ENCODE measurements at places on chromosomes 12 and 14.

DNA sequence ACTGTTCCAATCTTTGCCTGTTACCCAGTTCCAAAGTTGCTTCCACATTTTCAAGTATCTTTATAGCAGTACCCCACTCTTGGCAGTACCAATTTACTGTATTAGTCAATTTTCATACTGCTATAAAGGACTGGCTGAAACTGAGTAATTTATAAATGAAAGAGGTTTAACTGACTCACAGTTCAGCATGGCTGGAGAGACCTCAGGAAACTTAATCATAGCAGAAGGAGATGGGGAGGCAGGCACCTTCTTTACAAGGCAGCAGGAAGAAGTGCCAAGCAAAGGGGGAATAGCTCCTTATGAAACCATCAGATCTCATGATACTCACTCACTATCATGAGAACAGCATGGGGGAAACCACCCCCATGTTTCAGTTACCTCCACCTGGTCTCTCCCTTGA lies 215.0 kb downstream of the SNAPC1 start:
- no peak for DNase-seq

- no peak for DNase-seq
Measured at GRCh38 chr12:127238107-127238506, 1028.9 kb upstream of the TMEM132C start.

DNA sequence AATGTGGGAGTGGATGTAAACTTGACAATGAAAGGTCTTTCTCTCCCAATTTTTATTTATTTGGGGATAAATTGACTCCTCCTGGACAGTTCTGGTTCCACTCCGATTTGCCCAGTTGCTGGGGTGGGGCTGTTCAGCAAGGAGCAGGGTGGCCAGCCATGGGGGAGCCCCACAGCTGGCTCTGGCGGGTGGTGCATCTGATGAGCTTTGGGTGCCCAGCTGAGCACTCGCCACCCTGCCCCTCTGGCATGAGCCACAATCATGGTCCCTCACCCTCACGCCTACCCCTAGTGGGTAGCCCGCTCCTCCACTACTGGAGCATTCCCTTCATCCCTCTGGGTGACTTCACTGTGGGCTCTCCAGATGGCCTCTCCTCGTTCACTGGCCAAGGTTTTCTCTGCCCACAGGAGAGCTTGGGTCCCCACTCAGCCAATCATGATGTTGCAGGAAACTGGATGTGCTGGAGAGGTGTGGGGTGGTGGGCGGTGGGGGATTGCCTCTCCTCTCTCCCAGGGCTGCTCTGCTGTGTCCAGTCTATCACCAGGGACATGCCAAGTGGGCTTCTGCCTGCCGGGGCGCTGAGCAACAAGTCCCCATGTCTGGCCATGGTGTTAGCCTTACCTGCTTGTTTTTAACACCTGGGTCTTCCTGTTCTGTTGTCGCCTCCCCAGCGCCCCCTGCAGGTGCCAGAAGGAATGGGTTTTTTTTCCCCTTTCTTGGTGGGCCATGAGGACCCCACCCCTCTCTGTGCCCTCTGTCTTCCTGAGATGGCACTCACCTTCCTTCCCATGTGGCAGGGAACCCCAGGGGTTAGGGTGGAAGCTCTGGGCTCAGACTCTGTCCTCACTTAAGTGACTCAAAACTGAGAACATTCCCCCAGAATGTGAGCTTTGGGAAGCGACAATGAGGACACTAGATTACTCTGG lies 3.4 kb downstream of the CYP46A1 start:
- DNase-seq = no peak

- DNase-seq = no peak
Measured at GRCh38 chr12:89949457-89950195, 241.0 kb upstream of the ATP2B1 start.

DNA sequence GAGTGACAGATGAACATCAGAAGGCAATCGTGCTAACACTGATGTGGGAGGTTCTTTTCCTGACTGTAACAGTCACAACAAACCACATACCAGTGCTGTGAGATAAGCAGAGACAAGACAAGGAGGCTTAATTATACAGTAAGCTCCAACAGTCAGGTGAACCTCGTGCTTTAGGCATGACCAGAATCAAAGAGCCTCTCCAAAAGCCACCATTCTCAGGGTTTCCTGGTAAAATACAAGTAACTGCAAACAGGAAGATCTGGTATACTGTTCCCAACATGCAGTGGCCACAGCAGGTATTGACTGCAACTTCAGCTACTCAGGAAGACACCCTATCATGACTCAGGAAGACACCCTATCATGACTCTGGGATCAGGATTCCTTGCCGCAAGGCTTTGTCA lies 47.3 kb upstream of the GTF2A1 start:
- DNase-seq = no peak

GRCh38 chr14:100108042-100108825 lies 43.0 kb downstream of the EVL start:
- peak; percentile 94 for DNase-seq

DNA sequence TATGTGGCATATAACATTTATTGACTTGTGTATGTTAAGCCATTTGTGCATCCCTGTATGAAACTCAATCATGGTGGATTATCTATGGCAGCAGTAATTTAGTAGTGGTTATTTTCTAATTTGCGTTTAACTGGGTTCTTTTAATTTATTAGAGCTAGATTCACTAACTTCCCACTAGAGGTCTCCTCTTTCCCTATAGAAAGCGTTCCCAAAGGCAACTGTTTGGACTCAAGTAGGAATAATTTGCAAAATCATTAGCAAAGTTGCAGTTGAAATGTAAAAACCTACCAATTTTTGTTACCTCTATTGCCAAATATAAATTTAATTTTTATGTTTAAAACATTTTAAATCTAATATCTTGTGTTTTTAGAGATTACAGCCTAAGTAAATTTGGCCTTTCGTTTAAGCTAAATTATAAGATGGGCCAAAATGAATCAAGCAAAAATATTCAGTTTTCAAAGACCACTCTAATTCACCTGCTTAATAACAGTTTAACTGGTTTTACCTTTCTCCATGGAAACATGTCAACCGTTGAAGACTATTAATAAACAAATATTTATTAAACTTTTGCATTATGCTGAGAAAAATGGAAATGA lies 6.0 kb downstream of the DMAC2L start:
- DNase-seq = no peak

GRCh38 chr12:46153268-46153872 lies 115.5 kb downstream of the SLC38A1 start:
- DNase-seq = no peak

DNA sequence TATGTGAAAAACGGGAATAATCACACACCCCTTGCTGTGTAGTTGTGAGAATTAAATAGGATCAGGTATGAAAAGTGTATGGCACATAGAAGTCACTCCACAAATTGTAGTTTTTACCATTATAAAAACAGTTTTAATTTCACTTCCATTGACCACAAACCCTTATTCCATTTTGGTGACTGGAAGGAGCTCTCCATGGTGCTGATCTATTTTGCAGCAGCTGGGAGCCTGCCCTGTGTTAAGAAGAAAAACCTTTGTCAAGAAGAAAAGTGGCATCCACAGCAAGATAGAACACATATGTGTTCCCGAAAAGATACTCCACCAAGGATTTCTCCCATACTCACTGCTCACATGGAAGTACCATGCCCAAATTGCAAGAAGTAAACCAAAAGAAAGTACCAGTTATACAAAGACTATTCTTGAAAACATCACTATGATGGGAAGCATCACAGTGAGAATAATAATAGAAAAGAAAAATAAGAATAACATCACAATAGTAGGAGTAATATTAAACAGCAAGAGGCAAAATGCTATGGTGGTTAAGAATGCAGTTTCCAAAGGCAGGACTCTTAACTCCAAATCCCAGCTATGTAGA lies 58.7 kb downstream of the TUNAR start:
- no peak for DNase-seq

DNA sequence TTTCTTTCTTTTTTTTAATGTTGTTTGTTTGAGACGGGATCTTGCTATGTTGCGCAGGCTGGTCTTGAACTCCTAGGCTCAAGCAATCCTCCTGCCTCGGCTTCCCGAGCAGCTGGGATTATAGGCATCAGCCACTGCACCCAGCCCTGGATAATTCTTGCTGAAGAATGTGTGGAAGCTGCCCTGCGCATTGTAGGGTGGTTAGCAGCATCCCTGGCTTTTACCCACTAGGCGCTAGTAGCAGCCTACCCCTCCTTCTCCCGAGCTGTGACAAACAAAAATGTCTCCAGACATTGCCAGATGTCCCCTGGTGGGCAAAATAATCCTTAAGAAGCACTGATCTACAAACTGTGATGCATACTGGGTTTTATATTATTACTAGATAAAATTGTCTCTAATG lies 6.6 kb downstream of the DCAF4 start:
- no peak for DNase-seq

GRCh38 chr14:68652433-68652690 lies 140.5 kb downstream of the ZFP36L1 start:
- no peak for DNase-seq

DNA sequence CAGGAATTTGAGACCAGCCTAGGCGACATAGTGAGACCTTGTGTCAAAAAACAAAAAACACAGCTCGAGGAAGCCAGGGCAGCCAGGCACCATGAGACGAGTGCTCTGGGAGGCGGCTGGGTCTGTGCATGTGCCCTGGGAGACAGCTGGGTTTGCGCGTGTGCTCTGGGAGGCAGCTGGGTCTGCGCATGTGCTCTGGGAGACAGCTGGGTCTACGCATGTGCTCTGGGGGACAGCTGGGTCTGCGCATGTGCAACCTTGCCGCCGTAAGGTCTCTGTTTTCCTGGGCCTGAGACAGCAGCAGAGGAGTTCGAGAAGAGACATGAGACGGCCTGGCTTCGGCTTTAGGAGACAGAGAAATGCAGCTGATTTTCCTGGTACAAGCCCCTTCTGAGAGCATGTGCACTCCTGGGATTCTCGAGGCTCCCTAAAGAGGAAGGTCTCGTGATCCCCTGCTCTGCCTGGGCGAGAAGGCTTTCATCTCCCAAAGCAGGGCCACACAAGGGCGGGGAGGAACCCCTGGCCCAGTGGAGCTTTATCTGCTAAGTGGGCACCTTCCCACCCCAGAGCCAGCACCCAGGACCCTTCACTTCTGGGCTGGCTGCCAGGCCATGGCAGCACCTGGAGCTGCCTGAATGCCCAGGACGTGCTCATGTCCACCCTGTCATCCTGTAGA lies 3.5 kb upstream of the BDKRB1 start:
- no peak for DNase-seq

GRCh38 chr14:101105045-101105444 lies 201.5 kb upstream of the RTL1 start:
- no peak for DNase-seq

DNA sequence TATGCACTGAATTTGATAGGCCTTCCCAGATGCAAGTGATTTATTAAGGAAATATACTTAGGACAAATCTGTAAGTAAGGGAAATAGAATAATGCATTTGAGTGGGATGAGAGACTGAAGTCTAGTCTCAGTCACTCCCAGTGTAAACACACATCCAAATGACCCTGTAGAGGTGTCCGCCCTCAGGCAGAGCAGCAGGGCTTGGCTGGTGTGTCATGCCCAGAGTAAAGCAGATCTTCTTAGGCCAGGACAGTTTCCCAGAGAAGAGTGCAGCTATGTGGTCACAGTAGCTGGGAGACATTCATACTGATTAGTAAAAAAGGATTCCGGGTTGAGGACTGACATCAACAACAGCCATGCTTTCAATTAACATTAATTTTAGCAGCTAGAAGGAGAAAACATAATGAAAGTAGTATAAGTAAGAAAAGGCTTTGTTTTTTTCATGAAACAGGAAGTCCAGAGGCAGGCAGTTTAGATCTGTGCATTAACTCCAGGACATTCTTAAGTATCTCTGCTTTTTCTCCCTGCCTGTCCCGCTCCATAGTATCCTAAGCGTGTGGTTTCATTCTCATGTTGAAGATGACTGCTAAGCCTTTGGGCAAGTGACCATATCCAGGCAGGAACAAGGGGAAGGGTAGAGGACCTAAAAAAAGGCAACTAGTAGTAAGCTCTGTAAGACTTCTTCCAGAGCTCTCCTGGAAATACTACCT lies 35.7 kb downstream of the CNTN1 start:
- DNase-seq = peak; percentile 19

- no peak for DNase-seq
Measured at GRCh38 chr12:103901518-103902173, 28.6 kb upstream of the HSP90B1 start.

DNA sequence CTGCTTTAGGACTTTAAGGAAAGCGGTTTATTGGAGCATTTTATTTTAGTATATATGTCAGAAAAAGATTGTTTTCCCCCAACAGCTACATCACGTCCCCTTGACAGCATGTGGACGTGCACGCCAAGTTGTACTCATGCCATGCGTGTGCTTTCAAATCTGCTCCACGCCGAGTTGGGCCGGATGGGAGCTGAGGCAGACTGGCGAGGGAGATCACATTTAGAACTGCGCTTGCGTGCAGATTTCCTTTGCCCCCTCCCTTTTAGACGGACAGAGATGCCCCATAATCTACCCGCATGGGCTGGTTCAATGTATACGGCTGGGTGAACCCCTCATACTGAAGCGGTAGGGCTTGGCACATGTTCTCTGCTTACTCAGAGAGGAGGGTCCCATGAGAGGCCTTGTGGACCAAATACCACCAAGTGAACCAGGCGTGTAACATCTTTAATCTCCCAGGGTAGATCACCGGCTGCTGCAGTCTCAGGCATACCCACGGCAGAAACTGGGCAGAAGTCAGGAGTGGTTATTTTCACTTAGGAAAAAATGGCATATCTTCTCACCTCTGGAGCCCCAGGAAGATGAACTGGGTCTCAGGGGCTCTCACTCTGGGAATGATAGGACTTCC lies 92.1 kb downstream of the ESR2 start:
- DNase-seq = no peak

DNA sequence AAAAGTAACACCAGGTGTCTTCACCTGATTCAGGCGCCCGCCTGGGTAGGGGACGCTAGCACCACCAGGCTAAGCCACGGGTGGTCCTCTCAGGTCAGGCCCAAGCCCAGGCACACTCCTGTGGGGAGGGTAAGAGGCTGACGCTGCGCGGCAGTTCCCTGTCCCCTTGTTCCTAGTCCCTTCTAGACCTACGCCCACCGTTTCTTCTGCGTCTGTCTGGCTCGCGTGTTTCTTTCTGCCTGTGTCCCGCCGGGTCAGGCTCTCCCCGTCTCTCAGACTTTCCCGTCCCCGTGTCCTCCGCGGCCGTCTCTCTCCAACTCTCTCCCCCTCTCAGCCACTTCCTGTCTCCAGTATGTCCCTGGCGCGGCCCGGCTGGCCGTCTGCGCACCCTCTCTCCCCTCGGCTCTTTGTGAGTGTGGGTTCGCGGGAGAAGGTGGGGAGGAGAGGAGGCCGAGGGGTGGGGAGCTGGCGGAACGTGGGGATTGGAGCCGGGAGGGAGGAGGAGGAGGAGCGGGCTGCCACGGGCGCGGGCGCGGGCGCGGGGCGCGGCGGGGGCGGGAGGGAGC lies 3.1 kb upstream of the TNS2 start:
- DNase-seq = peak; percentile 65

- DNase-seq = peak; percentile 23
Measured at GRCh38 chr12:128365651-128366231, 98.8 kb downstream of the TMEM132C start.

GRCh38 chr12:31650918-31651317 lies 8.6 kb upstream of the ETFBKMT start:
- DNase-seq = no peak

GRCh38 chr12:55915482-55915859 lies 12.2 kb downstream of the PYM1 start:
- DNase-seq = no peak

GRCh38 chr12:18340186-18340585 lies 78.9 kb downstream of the PIK3C2G start:
- no peak for DNase-seq

- DNase-seq = no peak
Measured at GRCh38 chr14:102625564-102626296, 33.3 kb downstream of the RCOR1 start.

Measured in glutamatergic neuron (in vitro differentiated cells).